Dermis microvascular lymphatic vessel endothelial cell (primary cell): ENCODE measurements at places on chromosomes 13 and 19.

- no peak for DNase-seq
Observed at GRCh38 chr19:30848636-30849425, 476.6 kb downstream of the ZNF536 start.

GRCh38 chr19:46626446-46626845 lies 1.6 kb upstream of the PTGIR start:
- no peak for DNase-seq

DNA sequence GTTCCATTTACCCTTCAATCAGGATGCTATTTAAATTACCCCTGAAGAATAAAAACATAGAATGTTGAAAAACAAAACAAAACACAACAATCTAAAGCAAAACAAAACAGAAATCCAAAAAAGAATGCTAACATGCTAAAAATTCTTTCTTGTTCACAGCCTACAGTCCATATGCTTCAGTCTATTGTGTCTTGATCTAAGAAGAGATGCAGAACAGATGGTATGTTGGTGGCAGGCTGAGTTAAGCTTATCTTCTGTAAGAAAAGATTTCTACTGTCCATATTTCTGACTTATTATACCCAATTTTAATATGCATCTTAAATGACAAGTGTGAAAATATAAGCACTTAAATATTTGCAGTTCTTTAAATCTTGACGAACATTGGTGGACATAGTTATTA lies 356.1 kb upstream of the SLITRK1 start:
- no peak for DNase-seq

GRCh38 chr13:98507282-98507797 lies 69.6 kb downstream of the STK24 start:
- no peak for DNase-seq

GRCh38 chr19:49555600-49556411 lies 24.6 kb downstream of the NOSIP start:
- peak; percentile 26 for DNase-seq

GRCh38 chr19:54415901-54416673 lies 823 bp downstream of the TTYH1 start:
- DNase-seq = no peak
